Activated CD4-positive, alpha-beta T cell treated with anti-CD3 and anti-CD28 coated beads, Interleukin-2, amount 10 ng/mL, durations not matched to agents 24 days and 14 days (primary cell): ENCODE measurements at places on chromosomes 12 and 14. TPM values are rescaled to one million over a fixed set of nuclear protein-coding genes. Genes with fewer than 3 reads are reported as not detected.

Gene C12orf60
- total RNA-seq = 2.2 and 3.0 TPM in 2 replicates

Gene EPS8
- 2.2 and 2.4 TPM in 2 replicates for total RNA-seq

Gene C12orf54
- total RNA-seq = not detected in 2 replicates

Gene ESPL1
- total RNA-seq = 71.8 and 76.7 TPM in 2 replicates

Gene NOVA1
- 0.30 TPM in 1 of 2 replicates, not detected in the other for total RNA-seq

Gene TMEM132D
- not detected in 2 replicates for total RNA-seq

Gene TMED10
- total RNA-seq = 192 and 200 TPM in 2 replicates

Gene C12orf56
- 0.40 TPM in 1 of 2 replicates, not detected in the other for total RNA-seq
